ENCODE measurements at places on chromosomes 4 and X.
A peak's percentile ranks its signal among the peaks of the same experiment; 100 is the strongest.

DNA sequence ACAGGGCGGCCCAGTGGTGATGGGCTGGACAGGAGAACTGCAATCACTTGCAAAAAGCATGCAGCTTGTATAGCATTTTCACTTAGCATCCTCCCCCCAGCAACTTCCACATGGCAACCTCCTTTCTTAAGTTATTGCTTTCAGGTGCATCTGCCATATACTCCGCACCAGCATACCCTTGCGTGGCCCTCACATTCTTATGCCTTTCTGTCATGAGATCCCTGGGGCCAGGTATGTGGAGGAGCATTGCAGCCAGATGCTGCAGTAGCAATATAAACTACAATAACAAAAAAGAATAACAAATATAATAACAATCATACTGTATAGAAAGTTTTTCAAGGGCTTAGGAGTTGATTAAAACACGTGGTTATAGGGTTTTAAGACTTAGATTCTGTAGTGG is 26.3 kb upstream of the NUDT6 start:
- DNase-seq, result no peak

DNA sequence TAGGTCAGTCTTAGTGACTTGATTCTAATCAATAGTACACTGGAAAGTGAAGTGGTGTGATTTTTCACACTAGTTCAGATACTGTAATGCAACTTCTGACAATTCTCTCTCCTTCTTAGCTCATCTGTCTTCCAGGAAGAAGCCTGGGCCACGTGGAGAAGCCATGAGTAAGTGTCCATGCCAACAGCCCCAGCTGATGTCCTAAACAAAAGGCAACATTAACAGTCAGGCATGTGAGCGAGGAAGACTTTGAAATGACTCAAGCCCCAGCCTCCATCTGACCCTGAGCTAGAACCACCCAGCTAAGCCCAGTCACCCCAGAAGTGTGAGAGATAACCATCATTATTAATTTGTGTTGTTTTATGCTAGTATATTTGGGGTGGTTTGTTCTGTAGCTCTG is 115.7 kb upstream of the MAGEB16 start:
- DNase-seq, result no peak

DNA sequence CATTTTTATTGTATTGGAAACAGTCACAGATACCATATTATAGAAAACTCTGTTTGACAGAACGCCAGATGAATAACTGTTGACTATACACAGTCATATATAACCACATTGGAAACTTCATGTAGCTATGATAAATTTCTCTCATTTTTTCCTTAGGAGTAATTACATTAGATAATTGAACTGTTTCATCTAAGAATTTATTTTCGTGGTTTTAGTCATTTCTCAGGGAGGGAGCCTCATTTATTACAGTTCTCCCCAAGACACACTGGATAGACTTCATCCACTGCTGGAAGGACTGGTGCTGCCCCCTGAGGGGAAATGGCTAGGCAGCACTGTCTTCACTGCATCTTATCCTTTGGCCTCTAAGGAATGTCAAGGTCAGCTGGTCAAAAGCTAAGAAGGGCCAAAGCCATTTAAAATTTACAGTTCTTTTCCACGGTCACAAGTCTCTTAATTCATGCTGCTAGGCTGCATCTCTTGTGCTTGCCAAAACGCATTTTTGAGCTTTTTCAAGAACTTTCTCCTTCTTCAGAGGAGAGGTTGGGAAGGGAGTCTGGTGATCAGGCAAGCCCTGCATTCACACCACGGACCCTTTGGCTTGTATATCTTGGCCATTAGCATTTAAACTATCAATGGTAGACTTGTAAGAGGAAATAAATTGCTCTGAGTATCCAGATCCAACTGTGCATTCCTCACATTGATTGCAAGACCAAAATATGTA is 145.1 kb downstream of the CBR4 start:
- DNase-seq, result peak; percentile 84

DNA sequence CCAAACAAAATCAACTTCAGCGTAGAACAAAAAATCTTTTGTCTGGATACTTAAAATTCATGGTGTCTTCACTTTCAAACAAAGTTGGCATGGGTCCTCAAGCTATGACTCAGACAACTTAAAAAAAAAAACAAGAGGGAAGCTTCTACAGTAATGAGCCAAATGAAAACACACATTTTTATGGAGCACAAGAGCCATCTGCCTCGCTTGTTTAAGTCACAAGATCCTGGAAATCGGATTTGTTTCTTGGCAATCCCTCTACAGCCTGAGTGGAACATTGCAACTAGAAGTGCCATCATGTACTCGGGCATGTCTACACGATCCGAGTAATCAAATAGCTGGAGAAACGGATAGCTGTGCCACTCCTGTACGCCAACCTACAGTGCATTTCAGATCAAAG is 22.6 kb downstream of the LAMP2 start:
- no peak for DNase-seq

DNA sequence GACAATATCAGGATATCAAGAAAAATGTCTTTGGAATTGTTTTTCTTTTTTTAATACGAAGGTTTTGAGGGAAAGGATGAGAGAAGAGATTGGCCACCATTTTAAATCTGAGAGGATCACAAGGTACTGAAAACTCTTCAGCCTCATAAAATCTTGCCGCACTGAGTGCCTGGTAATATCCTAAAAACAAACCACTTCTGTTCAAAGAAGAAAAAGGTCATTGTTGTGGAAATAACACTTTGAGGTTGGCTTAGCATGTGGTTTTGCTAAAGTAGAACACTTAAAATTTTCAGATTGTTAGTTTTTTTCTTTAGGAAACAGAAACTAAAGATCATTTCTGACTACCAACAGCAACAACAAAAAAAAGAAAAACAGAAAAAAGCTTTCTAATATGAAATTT is 1.0 kb upstream of the CLDN22 start:
- DNase-seq, result no peak

GRCh38 chrX:99722094-99722493 is 688.0 kb downstream of the PCDH19 start:
- no peak for DNase-seq

- DNase-seq, result no peak
Measured at GRCh38 chr4:15320121-15320678, 107.6 kb upstream of the C1QTNF7 start.

All from fibroblast of skin of left biceps (primary cell).